ENCODE measurements at places on chromosomes 4 and X.

DNA sequence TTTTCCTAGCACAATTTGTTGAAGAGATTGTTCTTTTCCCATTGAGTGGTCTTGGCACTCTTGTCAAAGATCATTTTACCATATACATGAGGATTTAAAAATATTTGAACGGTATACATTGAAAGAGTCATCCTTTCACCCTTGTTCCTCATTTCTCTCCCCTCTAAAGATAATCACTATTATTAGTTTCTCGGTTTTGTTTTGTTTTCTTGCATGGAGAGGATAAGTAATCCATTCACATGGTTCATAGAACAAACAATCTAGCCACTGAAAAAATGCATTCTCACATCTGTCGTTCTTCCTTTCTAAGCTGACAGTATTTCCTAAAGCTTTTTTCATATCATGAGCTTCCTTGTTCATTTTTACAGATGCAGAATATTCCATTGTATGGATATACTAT, 39.2 kb upstream of the MSMO1 start:
- no peak for DNase-seq

GRCh38 chr4:25088093-25088952, 57.6 kb upstream of the LGI2 start:
- DNase-seq: no peak

DNA sequence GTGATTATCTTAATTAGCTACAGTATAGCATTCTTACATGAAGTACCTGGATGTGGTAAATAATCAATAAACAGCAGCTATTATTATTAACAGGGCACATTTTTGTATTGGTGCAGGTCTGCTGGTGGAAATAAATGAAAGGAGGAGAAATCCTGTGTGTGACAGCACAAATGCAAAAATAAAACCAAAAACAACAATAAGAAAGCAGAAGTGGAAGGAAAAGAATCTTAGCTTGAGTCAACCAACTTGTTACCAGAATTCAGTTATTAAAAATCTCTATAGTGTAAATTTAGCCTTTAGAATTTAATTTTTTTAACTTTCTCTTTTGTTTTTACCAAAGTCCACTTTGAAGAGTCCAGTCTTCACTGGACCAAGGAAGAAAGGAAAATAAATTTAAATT, 63.1 kb upstream of the LSM6 start:
- no peak for DNase-seq

DNA sequence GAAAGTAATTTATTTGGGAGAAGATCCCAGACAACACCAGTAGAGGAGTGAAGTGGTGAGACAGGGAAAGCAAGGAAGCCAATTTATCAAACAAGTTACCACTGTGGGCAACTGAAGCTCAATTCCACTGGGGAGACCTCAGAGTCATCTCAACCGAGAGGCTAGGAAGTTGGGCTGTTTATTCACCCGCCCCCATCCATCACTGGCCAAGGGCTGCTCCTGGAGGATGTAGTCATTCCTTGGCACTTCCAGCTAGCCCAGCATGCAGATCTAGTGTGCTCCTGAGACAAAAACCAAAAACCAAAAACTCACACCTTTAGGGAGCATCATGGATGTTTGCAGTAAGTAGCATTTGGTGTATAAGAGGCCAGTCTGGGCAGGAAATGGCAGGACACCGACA, 47.0 kb downstream of the RAI2 start:
- DNase-seq: no peak

GRCh38 chr4:120293341-120293740, 226.7 kb upstream of the MAD2L1 start:
- peak; percentile 29 for DNase-seq

DNA sequence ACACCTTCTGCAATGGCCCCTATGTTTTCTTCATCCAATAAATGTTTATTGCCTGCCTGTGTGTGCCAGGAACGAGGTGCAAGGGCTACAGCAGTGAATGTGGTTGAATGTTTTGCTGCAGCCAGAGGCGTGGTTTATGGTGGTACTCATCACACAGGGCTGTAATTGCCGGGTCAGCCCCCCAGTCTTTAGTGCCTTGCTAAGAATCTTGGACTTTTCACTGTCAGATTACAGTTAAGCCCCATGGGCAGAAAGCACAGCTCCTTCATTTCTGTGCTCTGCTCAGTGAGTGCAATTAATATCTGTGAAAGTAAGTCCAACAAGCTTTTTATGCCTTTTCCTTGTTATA, 67.8 kb downstream of the TAPT1 start:
- no peak for DNase-seq

DNA sequence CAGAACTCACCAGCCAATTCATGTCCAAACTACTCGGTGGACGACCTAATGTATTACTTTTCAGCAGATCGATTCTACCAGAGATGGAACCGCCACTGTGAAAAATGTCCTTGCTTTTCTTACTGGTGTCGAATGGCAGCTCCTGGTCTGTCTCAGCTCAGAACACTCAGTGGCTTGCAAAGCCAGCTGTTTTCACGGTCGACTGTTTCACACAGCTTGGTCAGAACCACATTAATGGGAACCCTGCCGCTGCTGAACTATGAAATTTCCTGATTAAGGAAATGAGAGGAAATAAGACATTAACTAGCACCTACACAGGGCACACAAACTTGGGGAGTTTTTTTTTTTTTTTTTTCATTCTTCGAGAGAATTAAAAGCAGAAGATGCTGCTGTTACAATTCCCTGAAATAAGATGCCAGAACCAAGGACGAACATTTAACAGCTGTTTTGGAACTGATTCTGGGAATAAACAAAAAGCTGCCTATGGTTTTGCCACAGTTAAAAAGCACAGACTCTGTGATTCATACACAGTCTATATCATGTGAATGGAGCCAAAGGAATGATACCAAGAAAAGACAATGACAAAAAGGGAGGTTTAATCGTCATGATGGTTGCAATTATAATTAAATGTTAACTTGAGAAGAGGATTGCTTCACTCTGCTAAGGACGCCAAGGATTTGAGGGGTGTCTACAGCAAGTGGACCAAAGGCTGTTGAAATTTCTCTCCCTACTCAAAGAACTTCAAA, 31.3 kb downstream of the SUPT20HL2 start:
- DNase-seq: no peak

DNA sequence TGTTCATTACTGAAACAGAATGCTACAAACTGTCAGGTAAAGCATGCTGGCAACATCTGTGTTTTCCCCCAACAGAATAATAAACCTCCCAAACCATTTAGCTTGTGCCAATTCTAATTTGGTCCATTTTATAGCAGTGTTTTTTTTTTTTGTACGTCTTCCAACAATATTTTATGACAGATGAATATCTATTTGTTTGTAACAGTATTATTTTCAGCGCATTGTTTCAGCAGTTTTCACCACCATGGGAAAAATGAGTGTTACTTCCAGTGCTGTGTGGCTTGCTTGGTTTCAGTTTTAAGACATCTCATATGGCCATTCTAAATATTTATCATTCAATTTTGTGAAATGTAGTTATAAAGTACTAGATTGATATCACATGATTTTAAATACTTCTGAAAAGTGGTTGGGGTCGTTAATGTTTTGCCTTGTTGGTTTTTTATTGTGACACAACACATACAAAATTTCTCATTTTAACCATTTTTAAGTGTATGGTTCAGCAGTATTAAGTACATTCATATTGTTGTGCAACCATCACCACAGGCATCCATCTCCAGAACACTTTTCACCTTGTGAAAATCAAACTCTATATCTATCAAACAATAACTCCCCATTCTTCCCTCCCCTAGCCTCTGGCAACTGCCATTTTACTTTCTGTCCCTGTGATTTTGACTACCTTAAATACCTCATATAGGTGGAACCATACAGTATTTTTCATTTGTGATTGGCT, 25.6 kb upstream of the TBC1D19 start:
- no peak for DNase-seq

DNA sequence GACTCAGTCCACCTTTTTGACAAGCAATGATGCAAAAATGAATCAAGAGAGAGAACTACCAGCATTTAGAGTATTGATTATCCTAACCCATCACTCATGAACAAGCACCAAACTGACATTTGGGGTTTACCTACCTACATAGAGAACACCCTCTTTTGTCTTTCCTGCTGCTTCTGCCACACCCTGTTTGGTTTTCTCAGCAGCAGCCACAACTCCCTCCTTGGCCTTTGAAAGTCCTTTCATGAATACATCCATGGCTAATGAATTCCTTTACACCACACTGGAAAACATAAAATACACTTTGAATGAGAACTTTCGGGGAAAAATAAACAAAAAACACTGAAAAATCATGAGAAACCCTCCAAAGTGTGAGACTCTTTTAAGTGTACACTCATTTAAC, 1.5 kb downstream of the SNCA start:
- no peak for DNase-seq
